Mammary epithelial cell (primary cell): ENCODE measurements at places on chromosomes 5 and 9. TPM values are rescaled to one million over a fixed set of nuclear protein-coding genes. Genes with fewer than 3 reads are reported as not detected.

The TXNDC8 gene
- total RNA-seq = not detected in 2 replicates

The CATSPER3 gene
- not detected in 2 replicates for total RNA-seq

GRCh38 chr5:154743812-154744211 lies 11.4 kb upstream of the LARP1 start:
- DNase-seq = no peak

- no peak for DNase-seq
These were observed 9.8 kb downstream of the VDAC1 start for GRCh38 chr5:133994990-133995333.
